Activated CD4-positive, alpha-beta T cell treated with anti-CD3 and anti-CD28 coated beads for 48 hours (primary cell): ENCODE measurements at places on chromosomes 3 and 15.

DNA sequence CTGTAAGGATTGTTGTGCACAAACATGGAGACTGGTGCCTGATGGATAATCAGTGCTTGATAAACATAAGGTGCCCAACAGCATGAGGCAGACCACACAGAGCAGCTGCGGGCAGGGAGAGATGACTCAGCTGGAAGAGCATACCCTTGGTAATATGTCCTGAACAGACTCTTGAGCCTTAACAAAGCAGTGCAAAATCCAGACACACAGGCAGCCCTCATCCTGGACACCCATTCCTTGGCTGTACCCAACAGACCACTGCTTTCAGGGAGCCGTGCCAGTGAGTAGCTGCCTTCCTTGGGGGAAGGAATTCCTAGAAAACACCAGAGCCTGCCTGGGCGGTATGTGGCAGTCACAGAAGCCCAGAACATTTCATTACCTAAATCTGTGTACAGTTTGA, 156.2 kb downstream of the CLSTN2 start:
- no peak for DNase-seq

DNA sequence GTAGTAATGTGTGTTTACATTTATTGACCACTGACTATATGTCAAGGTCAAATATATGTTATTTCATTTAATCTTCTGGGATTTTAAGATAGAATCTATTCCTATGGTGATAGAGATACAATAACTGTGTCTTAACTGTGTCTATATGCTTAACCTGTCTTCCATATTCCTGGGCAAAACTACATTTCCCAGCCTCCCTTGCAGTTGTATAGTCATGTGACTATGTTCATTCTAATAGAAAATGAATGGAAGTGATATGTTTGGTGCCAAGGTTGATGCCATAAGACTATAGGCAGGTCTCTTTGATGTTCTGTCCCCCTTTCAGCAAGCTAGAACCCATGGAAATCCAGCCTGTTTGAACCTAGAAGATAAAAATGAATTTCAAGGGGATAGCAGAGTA, 258.8 kb upstream of the PDZRN3 start:
- no peak for DNase-seq

DNA sequence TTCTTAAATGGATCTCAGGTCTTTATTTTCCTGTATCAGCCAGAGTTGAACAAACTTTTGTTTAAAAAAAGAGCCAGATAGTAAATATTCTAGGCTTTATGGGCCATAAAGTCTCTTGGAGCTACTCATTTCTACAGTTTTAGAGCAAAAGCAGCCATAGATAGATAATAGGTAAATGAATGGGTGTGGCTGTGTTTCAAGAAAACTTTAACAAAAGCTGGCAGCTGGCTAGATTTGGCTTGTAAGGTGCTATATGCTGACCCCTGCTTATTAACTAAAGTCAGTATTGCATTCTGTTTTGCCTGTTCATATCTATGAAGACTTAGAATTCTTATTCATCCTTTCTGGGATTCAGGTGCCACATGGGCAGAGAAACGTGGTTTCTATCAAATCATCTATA, 29.0 kb downstream of the MFN1 start:
- DNase-seq = no peak

GRCh38 chr3:182364723-182365650, 428.3 kb upstream of the ATP11B start:
- no peak for DNase-seq

GRCh38 chr3:127787071-127787490, 35.2 kb downstream of the MGLL start:
- DNase-seq = no peak

DNA sequence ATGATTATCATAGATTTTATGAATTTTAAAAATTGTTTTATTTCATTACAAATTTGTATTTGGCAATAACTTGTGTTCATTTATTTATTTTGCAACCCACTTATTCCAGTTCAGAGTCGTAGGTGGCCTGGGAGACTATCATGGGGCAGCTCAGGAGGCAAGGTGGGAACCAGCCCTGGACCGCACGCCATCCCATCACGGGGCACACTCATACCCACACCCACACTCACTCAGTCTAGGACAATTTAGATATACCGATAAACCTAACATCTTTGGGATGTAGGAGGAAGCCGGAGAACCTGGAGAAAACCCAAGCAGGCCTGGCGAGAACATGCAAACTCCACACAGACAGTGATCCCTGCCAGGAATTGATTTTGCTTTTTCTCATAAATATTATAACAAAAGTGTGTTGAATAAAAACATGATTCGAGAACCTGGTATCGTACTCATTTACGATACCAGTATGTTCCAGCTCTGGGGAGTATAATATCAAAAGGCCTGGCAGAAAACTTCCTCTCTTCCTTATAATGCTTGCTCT, 205.3 kb downstream of the NFKBIZ start:
- no peak for DNase-seq

- no peak for DNase-seq
These were observed 4.5 kb upstream of the SEMA3B start for GRCh38 chr3:50264383-50264963.

DNA sequence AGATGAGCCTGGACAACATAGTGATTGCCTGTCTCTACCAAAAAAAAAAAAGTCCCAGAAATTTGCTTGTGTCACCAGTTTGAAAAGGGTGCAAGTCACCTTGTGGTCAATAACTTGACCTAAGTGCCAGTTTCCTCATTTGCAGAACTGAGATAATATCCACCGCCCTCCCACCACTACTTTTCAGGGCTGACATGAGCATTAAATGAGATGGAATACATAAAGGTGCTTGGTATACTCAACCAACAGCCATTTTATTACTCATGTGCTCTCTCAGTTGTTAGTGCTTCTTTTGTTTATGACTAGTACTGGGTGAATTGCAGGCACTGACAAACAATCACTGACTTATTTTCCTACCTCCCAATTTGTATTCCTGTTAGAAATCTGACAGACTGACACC, 340.5 kb upstream of the SATB1 start:
- DNase-seq = no peak

- no peak for DNase-seq
These were observed 210.4 kb downstream of the TP63 start for GRCh38 chr3:189841473-189842205.

GRCh38 chr3:36959821-36960220, 15.0 kb upstream of the TRANK1 start:
- DNase-seq = no peak

DNA sequence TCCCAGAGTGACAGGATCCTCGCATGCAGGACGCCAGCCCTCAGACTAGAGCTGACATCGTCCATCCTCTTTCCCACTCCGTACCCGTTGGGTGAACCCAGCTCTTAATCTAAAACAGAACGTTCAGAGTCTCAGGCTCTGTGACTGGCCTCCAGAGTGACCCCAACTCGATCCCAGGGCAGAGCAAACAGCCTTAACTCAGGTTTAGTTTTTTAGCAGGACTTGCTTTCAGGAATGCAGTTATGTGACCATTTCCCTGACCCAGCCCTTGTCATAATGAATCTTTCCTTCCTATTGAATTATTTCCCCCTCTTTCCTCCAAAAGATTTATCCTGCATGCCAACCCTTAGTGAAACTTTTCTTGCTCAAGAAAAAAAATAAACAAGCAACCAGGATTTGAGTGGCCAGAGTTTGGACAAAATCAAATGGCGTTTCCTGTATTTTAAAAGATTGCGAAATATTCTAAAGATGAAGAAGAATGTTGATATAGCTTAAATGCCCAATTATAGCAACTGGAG, 47.8 kb upstream of the RARB start:
- DNase-seq = no peak

DNA sequence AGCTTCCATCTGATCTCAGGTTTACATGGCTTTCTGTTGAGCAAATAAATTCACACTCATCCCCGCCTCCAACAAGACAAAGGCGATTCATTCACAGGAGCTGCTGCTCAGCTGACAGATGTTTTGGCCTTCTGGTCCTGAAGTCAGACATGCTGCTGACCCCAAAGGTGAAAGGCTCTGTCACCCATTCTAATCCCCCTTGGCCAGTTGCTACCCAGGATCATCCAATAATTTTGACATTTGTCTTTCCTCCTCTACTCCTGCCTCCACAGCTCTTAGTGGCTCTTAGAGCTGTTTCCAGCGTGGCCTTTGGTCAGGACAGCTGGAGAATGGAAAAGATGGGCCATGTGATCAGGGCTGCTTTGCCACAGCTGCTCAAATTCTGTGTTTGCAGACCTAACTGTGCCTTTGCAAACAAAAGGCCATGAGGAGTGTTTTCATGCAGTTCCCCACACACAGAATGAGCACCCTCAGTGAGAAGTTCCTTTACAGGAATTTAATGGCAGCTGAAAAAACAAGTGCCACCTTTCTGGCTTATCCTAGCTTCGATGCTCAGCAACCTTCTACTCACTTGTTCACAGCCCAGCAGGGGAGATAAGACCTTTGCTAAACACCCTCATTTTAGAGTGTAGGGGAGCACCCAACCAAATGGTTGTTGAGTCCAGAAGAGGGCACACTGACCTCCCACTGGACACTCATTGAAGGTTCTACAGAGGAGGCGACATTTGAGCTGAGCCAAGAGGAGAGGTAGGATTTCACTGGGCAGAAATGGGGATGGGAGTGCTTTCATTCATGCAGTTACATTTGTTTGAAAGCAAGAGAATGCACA, 39.0 kb downstream of the CYP19A1 start:
- DNase-seq = no peak

DNA sequence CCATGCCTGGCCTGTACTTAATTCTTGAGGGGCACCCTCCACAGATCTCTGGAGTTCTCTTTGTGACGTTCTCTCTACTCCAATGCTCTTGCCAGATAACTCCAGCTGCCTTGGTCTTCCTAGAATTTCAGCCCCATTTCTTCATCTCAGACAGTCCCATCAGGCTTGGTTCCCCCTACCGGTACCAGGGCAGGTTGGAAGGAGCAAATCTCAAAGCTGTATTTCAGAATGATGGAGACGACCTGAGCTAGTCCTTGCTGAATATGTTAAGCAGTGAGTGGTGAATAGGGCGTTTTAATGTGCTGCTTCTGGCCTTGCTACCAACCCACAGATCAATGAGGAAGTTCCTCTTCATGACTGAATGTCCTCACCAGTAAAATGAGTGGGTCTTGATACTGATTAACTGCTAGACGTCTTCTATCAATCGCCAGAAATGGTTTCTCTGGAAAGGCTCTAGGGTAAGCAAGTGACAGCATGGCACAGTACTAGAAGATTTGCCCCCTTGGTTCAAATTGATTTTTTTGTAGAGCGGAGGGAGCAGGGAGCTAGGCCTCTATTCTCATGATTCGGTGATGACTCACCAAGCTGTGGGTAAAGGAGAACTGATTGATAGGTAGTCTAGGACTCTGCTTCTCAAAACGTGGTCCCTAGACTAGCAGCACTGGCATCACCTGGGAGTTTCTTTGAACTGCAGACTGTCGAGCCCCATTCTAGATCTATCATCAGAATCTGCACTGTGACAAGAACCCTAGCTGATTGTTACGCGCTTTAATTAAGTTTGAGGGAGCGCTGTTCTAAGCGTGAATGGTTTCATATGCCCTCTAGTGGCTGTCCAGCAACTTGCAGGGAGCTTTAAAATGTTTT, 67.8 kb downstream of the UBP1 start:
- DNase-seq = peak; percentile 59
